Skeletal muscle cell (primary cell): ENCODE measurements at places on chromosomes 5 and 9.

DNA sequence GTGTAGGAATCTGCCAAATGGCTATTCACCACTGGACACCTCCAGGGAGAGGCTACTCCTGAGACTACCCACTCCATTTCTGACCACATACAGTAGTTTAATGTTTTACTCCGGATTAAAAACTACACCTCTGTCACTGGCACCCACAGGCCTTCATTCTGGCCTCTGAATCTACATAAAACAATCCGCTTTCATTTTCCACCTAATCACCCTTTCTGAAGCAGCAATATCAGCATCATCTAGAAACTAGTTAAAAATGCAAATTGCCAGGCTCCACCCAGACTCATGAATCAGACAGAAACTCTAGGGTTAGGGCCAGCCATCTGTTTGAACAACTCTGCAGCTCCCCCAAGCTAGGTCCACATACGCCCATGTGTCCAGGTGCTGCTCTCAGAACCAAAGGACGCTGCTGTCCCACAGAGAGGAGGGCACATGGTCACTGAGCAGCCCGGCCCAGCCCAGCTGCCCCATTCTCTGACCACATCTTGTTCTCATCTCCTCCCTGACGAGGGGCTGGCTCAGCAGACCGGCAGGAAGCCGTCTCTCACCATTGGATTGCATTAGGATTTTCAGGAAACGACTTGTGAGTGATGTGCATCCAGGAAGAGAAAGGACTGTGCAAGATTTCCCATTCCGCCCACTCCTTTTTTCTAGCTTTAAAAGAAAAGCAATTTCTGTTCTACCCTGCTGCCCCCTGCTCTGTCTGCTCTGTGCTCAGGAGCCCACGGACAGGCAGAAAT lies 34.7 kb downstream of the ADAM19 start:
- peak; percentile 68 for DNase-seq

- DNase-seq, result no peak
Observed at GRCh38 chr9:93891549-93892310, 63.4 kb downstream of the BARX1 start.

DNA sequence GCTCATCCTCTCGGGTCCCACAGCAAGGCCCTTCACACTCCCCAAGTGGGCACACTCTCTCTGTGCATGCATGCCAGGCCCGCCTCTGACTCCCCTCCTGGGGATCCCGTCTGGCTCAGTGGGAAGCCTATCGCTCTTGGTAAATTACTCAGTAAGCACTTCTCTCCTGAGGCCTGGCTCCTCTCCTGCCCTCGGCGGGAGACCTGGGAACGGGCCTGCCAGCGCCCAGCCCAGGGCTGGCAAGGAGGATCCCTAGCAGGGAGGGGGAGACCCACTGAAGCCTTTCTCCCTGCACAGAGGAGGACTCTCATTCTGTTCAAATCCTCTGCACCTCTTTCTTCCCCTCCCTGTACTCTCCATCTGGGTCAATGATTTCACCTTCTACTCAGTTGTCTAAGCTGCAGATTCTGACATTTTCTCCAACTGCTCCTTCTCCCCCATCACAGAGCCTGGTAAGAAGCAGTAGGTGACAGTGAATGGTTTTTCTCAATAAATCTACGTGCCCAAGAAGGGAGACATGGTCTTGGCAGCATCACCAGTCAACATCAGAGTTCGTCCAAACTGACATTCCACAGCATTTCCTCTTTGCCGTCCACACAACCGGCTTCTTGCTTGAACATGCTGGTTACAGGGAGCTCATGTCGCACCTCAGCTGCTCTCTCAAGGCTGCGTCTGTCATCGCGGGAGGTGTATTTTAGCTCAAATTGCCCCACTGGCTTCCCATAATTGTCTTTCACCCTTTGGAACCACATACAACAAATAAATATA lies 81.9 kb downstream of the GPR21 start:
- DNase-seq, result no peak

DNA sequence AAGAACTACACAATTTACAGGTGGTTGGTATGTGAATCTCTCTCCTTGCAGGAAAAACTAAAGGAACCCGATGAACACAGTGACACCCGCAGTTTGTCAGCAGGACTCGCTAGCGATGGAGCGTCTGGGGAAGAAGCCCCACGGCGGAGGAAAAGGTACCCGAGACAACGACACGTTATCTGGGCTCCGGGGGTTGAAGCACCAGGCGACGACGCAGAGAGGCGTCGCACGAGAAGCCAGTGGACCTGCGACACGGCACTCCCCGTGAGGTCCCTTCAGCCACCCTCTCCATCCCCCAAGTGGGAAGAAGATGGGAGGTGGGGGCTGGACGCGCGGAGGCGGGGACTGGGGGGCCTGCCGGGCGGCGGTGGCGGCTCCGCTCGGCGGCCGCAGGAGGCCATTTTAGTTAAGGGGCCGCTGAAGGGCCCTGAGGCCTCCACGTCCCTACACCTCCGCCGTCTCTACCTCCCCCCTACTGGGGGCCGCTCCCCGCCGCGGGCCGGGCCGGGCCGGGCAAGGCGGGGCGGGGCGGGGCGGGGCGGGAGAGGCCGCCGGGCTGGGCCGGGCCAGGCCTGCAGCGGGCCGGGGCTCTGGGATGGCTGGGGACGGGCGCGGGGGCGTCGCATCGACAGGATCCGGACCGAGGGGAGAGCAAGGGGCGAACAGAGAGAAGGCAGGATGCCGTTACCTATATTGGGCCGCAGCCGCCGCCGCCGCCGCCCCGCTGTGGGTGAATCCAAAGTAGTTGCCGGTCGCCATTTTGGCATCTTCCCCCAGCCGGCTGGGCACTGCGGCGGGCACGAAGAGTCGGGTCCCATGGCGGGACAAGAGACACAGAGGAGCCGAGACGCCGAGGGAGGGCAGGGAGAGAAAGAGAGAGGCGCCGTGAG lies 754 bp downstream of the ZFR start:
- no peak for DNase-seq

DNA sequence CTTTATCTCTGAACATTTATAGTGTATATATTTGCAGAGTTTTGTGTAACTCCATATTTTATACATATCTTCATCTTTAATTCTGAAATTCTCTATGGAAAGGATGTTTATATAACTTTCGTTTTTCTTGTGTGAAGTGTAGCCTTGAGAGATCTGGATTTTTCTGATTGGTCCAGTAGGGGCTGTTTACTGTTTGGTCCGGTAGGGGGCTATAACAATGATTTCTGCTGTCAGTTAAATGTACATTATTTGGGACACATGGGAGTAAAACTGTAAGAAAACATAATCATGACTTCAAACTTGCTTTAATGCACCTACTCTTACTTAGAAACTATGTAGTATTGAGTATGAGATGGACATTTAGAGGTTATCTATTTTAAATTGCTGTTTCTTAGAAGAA lies 527.1 kb upstream of the ARRDC3 start:
- no peak for DNase-seq

DNA sequence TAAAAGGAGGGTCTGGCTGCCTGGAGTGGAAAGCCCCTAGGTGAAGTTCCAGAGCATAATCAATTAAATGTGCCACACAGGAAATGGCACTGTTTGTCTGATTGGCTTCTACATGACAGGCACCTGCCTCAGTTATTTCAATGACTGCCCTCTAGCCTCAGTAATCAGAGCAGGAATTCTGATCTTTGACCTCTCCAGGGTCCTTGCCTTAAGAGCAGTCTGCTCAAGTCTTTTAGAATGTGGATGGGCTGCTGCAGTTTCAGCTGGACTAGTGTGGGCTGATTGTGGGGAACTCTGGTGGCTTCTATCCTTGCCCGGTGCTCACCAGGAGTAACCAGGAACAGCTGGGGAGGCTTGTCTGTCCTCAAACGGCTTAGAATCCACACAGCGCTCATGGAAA lies 98.9 kb downstream of the LIX1 start:
- DNase-seq, result no peak

DNA sequence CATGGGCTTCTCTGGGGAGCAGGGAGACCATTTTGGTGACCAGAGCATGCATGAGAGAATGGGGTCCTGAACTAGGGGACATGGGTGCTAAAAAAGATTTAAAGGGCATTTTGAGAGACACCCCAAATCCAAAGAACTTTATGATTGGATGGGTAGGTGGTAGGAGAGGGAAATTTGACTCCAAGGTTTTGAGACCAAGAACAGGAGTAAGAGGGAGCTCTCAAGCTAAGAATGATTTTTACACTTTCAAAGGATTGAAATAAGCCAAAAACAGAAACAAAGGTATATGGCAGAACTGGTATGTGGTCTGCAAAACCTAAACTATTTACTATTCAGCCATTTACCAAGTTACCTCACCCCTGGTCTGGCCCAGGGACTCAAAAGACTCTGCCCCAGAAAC lies 318.2 kb upstream of the CLINT1 start:
- DNase-seq, result no peak

DNA sequence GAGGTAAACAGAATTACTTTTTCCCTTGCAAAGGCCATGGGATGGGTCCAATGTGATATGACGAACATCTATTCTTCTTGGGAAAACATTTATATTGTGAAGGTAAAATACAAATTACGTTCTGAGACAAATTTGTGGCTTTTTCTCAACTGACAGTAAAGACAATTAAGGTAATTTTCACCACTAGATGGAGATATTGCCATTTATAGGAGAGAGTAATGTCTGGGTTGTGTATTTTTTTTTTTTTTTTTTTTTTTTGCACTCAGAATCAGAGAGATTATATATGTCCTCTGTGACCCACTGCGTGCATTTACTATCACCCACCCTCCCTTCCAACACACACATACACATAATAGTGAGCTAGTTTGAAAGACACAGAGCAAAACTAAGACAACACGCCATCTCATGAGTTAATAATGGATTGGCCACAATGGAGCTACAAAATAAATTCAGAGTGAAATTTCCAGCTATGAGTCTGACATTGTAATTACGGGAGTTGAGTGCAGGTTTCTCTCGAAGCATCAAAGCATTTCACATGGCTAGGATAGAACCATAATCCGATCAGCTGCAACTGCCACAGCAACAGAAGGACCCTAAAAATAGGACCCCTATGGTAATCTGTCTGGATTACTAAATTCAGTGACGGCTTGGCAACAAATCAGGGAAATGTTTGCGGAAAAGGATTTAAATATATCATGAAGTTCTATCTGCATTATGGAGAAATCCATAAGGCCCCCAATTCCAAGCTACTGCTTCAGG lies 49.2 kb downstream of the ANXA1 start:
- DNase-seq, result no peak

- no peak for DNase-seq
Observed at GRCh38 chr5:126633552-126633951, 32.8 kb downstream of the PHAX start.

DNA sequence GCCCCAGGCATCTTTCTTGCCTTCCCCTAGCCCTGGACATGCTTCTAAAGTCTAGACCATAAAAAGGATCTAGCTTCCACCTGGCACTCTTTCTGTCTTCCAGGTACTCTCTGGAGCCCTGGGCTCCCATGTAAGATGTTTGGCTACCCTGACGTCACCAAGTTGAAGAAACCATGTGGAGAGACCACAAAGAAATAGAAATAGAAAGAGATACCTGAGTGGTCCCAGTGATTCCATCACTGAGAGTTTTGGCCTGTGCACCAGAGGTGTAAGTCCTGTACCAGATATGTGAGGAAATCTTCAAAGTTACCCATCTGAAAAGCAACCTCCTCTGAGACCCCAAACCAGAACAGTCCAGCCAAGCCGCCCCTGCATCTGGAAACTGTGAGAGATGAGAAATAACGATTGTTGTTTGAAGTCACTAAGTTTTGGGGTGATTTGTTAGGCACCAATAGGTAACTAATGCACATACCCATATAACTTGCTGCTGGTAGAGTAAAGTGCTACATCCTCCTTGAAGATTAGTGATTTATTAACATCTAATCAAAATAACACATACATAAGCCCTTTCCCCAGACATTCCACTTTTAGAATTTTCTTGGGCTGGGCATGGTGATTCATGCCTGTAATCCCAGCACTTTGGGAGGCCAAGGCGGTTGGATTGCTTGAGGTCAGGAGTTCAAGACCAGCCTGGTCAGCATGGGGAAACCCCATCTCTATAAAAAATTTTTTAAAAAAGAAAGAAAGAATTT lies 85.7 kb upstream of the LHFPL2 start:
- no peak for DNase-seq

DNA sequence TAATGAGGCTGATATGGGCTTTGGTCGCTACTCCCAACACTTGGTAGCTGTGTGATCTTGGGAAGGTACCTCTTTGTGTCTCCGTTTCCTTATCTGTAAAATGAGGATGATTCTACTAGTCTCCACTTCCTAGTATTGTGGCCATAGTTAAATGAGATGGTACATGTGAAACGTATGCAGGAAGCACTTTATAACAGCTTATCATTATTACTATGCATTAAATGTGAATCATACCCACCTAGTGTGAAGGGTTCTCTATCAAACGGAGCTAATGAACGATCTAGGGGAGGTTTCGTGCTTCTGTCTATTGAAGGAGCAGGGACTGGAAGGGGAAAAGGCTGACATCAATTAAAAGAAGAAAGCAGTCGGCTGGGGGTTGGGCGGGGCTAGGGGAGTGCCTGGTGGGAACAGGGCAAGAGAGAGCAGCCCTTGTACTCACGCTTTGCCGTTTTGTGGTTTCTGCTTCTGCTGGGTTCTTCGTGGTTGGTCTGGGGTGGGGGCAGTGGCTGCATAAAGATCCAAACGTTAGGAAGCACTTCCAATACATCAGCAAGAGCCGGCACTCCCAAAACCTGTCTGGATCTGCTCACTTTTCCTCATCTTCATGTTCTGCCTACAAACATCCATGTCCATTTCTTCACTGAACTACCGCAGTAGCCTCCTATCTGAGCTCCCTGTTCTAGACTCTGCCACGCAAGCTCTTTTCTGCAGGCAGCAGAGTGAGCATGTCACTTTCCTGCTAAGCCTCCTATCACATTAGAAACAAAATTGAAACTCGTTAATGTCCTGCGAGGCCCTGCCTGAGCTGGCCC lies 30.8 kb downstream of the LCP2 start:
- no peak for DNase-seq

- DNase-seq, result no peak
Observed at GRCh38 chr5:149603210-149603609, 21.9 kb downstream of the ARHGEF37 start.

DNA sequence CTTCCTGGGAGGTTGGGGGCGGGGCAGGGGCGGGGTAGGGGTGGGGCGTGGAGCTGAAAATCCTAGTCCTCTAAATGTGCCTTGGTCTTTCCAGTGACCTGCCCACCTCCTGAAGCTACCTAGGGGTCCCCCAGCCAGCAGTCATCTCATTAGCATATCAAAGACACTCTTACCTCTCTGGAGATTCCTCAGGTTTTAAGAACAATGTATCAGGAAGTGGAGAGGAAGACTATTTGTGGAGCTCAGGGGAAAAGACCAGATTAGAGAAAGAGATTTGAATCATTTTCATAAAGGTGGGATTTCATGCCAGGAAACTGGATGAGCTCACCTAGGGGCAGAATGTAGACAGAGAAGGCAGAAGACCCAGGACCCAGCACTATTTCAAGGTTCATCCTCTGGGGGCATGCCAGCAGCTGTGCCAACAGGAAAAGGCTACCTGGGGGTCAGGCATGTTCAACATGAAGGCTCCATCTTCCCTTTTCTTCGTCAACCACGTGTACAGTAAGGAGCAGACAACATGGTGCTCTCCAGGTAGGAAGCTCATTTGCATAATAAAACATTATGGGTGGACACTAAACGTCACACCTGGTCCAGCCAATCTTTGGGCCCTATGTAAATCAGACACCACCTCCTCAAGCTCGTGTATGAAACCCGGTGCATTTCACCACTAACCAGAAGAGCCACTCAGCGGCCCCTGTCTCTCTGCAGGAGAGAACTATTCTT lies 6.9 kb downstream of the GMCL2 start:
- no peak for DNase-seq
